ENCODE measurements at places on chromosomes 16 and 17.
A peak's percentile ranks its signal among the peaks of the same experiment; 100 is the strongest.

- no peak for DNase-seq
Observed at GRCh38 chr17:82435103-82435502, 15.4 kb downstream of the CYBC1 start.

DNA sequence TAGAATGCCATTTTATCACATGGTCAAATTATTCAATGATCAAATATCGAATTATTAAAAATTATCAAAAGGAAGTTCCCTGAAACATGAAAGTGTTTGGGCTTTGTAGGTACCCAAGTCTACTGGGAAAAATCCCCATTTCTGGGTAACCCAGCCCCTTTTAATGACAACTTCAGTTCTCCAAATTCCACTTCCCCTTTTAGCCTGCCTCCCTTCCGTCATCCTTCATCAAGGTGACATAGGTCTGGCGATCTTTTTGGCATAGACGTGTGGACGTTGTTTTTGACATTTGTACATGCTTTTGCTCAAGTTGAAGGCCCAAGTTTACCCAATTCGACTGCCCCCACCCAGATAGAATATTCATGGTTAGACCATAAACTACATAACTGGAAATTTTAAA, 660.9 kb downstream of the MAF start:
- no peak for DNase-seq

- DNase-seq = no peak
Observed at GRCh38 chr16:29974291-29975133, 844 bp downstream of the TAOK2 start.

- no peak for DNase-seq
Observed at GRCh38 chr16:62105244-62105643, 69.0 kb upstream of the CDH8 start.

- DNase-seq = no peak
Observed at GRCh38 chr16:10502776-10503175, 77.6 kb downstream of the EMP2 start.

DNA sequence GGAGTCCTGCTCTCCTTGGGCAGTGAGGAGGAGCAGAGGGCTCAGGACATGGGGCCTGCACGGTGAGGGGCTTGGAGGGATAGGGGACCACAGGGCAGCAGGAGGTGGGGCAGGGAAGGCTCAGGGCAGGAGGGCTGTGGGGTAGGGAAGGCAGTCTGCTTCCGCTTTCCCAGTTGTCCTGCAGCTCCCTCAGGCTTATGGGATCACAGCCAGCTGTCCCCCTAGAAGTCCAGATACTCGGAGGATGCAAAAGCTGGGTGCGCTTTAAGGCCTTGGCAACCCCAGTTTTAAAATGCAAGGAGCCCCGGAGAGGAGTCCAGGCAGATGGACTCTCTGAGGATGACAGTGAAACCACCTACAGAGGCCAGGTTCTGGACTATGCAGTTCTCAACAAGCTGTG, 299.1 kb upstream of the FOXF1 start:
- no peak for DNase-seq

GRCh38 chr17:66953630-66954020, 10.9 kb upstream of the CACNG4 start:
- no peak for DNase-seq

- no peak for DNase-seq
Observed at GRCh38 chr17:33196883-33197282, 96.2 kb downstream of the ASIC2 start.

GRCh38 chr17:39863918-39864746, at the start of gene IKZF3:
TSS of gene IKZF3 (minus strand) at chr17:39864312. CDS start at chr17:39864126, 186 bp downstream.
- peak; percentile 37 for DNase-seq

GRCh38 chr16:102060-102855, 24.2 kb downstream of the MPG start:
- DNase-seq = no peak

- DNase-seq = no peak
Observed at GRCh38 chr17:13702266-13702665, 100.5 kb upstream of the HS3ST3A1 start.

GRCh38 chr17:28928061-28928460, 23.3 kb downstream of the PHF12 start:
- DNase-seq = no peak

- DNase-seq = no peak
Observed at GRCh38 chr17:67700037-67700724, 17.6 kb upstream of the NOL11 start.

Measured in HEK293T (cell line).